ENCODE measurements at places on chromosomes 7 and 10.

DNA sequence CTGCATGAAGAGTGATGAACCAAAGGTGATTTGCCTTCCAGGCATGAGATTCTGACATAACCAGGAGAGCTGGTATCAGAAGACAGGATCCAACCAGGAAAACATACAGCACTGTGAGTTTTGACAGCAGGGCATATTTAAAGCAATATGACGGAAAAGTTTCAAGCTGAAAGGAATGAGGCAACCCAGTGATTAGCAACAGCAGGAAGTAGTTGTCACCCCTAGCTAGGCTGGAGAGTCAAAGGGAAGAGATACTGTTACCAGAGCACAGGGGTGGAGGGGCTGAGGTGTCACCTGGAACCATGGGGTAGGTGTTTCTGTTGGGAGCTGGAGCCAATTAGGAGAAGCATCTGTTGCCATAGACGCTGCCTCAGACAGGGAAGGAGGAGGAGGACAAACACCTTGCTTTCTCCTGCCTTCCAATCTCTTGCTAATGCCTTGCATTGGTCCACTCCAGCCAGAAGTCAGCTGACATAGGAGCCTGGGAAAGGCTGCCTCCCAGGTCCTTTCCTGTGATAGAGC, 125.4 kb upstream of the SORCS3 start:
- no peak for DNase-seq

DNA sequence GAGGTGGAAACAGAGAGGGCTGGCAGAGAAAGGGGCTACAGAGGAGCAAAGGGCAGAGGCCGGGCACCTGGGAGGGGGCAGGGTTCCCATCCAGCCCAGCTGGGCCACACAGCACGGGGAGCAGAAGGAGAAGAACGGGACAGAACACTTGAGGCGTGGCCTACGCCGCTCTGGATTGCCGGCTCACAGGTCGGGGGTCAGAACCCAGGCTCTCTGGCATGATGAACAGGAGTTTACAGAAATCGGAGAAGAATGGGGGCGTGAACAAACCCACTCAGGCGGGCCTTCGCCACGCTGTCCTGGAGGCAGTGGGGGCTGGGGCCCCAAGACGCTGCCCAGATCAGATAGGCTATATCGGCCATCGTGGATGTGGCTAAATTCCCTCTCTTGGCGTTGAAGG, 362.2 kb upstream of the SHH start:
- no peak for DNase-seq

DNA sequence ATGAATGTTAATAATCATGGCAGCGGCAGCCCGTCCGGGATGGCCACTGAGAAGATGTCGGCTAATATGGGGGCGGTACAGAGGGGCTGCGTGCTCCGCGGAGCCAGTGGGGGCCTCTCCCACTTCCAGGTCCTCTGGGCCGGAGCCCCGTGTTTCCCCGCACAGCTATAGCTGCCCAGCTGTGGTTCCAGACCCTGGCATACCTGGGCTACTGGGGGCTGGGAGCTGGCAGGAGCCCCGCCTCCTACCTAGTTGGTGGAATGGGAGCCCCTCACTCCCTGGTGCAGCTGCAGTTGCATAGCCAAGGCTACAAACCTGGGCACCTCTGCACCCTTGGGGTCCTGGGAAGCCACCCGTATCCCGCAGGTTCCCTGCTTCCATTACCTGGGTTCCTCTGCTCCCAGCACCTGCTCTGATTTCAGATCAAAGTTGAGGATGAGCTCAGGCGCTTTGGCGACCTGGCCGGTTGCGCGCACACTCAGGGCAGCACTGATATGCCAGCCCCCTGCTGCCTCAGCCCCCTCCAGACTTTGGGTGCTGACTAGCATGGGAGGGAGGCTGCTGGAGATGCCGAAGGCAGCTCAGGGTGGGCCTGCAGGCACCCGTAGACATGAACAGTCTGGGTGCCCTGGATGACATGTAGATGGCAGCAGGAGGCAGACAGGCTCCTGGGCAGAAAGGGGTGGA, 236.5 kb upstream of the SEMA3D start:
- DNase-seq: no peak

- no peak for DNase-seq
Measured at GRCh38 chr10:60480865-60481563, 91.3 kb upstream of the ANK3 start.

GRCh38 chr10:76315240-76315639, 883.8 kb downstream of the LRMDA start:
- no peak for DNase-seq

- no peak for DNase-seq
Measured at GRCh38 chr10:7475046-7475911, 64.4 kb upstream of the SFMBT2 start.

DNA sequence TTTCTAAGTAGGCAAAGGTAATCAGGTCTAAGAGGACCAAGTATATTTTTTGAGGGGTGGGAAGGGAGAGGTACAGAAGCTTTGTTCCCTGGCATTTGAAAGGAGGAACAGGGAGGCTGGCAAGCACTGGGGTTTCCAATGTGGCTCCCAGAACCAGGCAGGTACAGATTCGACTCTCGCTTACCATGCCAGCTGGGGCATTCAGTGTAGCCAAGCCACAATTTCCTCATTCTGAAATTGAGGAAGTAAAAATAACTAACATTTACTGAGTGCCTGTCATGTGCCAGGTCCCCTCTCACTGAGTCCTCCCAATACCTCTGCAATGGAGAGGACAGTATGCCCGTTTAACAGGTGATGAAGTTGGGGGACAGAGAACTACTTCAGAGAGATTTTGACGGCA, 45.9 kb upstream of the BET1 start:
- DNase-seq: no peak

DNA sequence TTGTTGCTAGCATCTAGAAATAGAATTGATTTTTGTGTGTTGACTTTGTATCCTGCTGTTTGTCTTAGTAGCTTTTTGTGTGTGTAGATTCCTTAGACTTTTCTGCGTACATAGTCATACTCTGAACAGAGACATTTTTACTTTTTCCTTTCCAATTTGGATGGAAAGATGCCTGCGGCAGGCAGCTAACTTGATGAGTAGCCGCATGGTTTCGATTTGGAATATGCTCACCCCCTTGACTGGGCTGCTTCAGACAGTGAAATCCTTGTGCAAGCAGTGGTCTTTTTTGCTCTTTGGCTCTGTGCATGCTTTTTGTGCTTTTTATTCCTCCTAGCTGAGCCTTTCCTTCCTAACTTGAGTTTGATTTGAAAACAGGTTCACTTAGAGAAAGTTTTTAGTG, 71.8 kb downstream of the HHEX start:
- no peak for DNase-seq

GRCh38 chr10:13942035-13942434, 355.3 kb downstream of the PRPF18 start:
- peak; percentile 2 for DNase-seq

- DNase-seq: no peak
Measured at GRCh38 chr7:18778594-18778993, 283.0 kb downstream of the HDAC9 start.

DNA sequence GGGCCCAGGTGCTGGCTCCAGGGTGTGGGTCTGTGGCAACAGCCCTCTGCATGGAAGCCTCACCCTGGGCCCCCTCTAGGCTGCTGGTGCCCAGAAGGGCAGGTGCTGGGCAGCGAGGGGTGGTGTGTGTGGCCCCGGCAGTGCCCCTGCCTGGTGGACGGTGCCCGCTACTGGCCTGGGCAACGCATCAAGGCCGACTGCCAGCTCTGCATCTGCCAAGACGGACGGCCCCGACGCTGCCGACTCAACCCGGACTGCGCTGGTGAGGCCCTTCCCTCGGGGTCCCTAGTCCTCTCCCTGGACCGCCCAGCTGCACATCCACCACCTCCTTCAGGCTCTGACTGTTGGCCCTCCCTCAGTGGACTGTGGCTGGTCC, 18.8 kb upstream of the ZNF467 start:
- DNase-seq: no peak

- DNase-seq: no peak
Measured at GRCh38 chr7:108227366-108227765, 97.2 kb upstream of the LAMB4 start.

DNA sequence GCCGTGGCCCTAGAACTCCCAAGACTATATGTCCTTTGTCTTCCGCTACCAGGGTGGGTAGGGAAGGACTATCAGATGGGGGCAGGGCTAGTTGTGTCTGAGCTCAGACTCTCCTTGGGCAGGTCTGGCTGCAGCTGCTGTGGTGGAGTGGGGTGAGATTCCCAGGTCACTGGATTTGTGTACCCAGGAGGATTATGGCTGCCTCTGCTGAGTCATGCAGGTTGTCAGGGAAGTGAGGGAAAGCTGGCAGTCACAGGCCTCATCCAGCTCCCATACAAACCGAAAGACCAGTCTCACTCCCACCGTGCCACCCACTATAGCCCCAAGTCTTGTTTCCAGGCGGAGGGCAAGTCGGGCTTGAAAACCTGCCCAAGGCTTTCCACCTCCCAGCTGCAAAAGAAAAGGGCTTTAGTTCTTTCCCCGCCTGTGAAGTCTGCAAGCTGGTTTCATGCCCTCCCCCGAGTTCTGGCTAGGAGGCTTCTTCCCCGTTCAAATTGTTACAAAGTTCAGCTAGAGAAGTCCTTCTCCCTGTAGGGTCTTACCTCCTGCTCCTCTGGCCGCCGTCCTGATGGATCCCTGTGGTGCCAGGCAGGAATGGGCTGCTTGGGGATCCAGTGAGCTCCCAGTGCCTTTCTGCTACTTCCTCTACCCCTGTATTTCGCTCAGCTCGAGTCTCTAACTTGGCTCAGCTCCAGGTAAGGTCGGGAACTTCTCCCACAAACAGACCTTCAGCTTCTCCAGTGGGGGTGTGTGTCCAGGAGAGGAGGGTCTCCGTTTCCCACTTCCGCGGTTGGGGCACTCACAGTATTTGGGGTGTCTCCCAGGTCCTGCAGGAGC, 106.8 kb upstream of the FGL2 start:
- DNase-seq: no peak

GRCh38 chr7:126213876-126214275, 1038.9 kb downstream of the GRM8 start:
- DNase-seq: no peak

- DNase-seq: no peak
Measured at GRCh38 chr7:1224086-1224716, 8.5 kb upstream of the UNCX start.

DNA sequence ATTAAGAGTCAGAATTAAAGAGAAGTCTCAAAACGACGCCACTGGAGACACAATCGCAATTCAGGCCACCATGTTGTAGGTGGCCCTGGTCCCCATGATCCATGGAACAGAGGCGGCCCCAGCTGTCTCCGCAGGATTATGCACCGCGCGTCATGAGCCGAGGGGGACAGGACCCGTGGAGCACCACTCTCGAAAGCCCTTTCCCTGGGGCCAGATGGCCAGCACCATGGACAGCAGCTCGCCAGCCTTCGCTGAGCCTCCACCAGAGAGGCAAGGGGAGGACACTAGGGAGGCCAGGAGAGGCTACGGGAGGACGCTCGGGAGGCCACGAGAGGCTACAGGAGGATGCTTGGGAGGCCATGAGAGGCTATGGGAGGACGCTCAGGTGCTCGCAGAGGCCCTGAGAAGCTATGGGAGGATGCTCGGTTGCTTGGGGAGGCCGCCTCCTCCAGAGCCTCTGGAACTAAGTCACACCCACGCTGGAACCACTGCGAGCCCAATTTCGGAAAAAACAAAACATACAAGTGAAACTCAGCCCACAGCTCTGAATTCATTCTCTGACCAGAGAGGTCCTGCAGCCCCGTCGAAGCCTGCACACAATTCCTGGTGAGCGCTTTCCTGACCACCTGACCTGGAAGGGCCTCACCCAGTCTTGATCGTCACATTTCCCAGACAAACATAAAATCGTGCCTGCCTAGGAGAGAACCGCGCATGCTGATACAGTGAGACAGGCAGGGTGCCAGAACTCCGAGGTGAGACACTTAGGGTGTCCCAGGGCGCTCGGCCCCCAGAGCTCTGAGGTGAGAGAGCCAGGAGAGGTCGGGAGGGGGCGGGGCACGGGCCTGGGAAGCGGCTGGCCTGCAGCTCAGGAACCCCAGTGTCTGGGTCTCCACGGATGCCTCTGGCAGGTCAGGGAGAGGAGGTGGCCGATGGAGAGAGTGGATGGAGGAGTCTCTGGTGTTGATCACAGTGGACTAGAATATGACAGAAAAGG, 224.4 kb downstream of the PTPRN2 start:
- no peak for DNase-seq

DNA sequence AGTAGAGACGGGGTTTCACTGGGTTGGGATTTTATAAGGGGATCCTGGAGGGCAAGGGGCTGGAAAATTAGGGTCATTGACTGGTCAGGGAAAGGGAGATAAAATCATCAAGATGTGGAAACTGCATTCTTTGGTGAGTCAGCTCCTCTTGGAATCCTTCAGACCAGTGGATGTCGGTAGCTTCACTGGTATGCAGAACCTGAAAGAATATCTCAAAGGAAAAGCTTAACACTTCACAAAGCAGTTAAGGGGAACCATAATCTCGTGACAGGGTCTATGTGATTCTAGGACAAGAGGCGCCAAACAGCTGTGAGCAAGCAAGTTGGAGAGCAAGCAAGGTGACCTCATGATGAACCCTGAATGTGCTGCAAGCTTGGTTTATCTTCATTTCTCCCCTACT, 634.7 kb upstream of the AUTS2 start:
- no peak for DNase-seq

- no peak for DNase-seq
Measured at GRCh38 chr10:131926253-131926652, 25.4 kb downstream of the PPP2R2D start.

DNA sequence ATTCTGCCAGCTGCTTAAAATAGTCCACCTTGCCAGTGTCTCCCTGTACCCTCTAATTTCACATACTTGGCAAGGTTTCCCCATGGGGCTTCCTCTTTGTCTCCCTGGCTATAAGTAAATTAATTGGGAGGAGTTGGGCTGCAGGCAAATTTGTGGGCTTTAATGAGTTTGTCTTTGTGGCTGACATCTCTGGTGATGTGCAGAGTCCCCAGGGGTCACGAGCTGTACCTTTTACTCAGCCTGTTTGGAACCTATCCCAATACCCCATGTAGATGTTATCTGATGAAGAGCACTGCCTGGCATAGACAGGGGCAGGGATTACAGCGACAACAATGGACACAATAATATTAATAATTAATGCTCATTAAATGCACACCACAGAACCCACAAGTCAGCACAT, 132.5 kb downstream of the SLIT1 start:
- no peak for DNase-seq

GRCh38 chr10:19373988-19374387, 325.4 kb downstream of the MALRD1 start:
- DNase-seq: no peak

- no peak for DNase-seq
Measured at GRCh38 chr10:101493249-101493648, 94.8 kb downstream of the POLL start.

DNA sequence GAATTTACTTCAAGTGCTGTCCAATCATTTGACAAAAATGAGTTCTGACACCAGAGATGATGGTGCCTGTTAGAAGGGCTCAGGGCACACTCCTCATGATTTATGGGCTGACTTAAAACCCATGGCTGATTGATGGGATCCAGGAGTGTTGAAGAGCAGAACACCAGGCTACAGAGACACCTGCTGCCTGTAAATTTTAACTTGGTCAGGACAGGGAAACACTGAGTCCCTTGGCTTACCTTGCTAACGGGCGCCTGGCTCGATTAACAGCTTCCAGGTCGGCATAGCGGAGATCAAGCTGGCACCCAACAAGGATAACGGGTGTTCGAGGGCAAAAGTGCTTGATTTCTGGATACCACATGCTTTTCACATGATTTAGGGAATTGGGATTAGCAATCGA, 51.4 kb downstream of the RHOBTB1 start:
- no peak for DNase-seq

GRCh38 chr7:33593611-33594010, 311.7 kb upstream of the BMPER start:
- DNase-seq: no peak

GRCh38 chr10:31041011-31041410, 9.3 kb upstream of the ZNF438 start:
- DNase-seq: no peak

- DNase-seq: no peak
Measured at GRCh38 chr10:66892871-66893270, 33.0 kb upstream of the LRRTM3 start.
